ENCODE measurements at places on chromosomes 2 and 18.
A peak's percentile ranks its signal among the peaks of the same experiment; 100 is the strongest.

DNA sequence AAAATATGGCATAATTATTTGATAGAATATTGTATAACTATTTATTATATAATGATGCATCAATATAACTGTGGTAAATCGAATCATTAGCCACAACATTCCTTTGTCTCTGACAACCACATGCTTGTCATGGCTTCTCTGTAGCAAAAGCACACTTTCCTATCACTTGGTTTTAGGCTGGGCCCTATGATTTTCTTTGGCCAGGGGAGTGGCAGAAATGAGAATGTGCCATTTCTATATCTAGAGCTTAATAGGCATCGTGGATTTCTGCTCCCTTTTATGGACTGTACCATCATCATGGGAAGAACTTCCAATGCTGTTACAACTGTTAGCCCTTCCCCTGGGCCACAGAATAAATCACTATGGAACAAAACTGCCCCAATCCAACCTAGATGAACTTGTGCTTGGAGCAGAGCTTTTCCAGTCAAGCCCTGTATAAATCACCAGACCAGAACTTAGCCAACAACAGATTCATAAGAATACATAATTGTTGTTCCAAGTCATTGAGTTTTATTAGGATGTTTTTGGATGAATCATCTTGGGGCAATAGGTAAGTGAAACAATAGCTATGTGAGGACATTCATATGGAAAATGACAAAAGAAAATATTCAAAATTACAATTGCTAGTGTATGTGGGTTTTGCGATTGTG, 715.8 kb downstream of the ERBB4 start:
- DNase-seq: no peak

DNA sequence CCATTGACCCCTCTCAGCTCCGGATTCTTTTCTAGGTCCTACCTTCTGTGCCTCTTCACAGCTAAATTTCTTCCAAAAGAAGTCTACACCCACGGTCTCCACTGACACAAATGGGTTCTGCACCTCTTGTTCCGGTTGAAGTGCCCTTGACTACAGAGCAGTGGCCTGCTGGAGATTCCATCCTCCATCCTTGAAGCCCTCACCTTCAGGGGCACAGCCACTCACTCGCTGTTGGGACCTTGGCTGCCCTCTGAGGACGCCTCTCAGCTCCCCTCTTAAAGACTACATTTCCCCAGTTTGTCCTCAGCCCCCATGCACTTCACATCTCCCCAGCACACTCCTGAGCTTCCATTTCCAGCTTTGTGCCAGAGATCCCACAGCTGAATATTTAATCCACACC, 226.3 kb downstream of the ATAD2B start:
- DNase-seq: no peak

DNA sequence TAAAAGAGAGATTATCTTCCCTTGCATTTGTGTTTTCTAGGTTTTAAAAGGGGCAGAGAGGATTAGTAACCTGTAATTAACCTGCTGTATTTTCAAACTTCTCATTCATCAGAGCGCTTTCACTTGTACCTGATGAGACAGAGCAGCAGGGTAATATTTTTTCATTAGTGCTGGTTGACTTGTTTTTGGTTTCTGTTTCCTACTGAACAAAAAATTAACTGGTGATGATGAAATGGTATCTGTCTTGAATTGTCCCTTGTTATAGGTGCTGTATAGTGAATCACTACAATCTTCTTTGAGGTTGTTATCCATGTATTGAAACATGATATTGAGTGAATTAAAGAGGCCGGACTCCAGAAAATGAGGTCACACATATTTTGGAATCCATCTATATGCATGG, 37.9 kb downstream of the CDH20 start:
- no peak for DNase-seq

- DNase-seq: no peak
Measured at GRCh38 chr2:172039011-172039704, 39.4 kb downstream of the METAP1D start.

DNA sequence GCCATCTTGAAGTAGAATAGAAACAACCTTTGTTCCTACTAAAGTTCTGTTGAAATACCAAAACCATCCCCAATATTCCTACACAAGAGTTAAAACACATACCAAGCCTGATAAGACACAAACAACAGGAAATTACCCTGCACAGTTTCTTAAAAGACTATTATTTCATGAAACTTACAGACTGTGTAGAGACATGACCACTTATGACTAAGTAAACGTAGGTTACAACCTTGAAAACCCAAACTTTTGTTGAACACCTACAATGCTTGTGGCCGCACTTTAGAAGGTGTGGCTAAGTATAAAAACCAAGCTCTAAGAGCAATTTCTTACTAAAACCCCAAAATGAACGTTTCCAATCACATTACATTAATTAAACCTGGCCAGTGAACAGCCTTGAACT, 2.0 kb downstream of the SMAD2 start:
- DNase-seq: no peak

DNA sequence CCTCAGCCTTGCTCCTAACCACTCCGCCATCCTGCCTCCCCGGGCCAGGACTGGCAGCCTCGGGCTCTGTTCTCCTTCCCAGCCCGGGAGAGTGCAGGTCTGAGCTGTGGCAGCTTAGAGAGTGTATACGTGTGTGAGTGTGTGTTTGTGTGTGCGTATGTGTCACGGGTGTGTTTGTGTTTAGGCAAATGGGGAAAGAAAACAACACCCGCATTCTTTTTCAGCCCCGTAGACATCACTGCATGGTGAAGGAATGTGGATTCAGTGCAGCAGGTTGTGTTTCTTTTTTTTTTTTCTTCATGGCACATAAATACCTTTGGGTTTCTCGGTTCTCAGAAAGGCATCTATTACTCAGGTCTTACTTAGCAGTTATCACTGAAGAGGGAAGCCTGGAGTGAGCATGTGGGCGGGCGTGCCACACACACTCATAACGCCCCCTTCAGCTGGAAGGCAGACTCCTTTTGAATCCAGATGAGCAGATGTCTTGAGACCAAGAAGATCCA, 44.2 kb downstream of the GLI2 start:
- DNase-seq: no peak

GRCh38 chr2:169393068-169393590, 30.8 kb upstream of the LRP2 start:
- no peak for DNase-seq

- no peak for DNase-seq
Measured at GRCh38 chr2:231337807-231338759, 57.4 kb upstream of the B3GNT7 start.

DNA sequence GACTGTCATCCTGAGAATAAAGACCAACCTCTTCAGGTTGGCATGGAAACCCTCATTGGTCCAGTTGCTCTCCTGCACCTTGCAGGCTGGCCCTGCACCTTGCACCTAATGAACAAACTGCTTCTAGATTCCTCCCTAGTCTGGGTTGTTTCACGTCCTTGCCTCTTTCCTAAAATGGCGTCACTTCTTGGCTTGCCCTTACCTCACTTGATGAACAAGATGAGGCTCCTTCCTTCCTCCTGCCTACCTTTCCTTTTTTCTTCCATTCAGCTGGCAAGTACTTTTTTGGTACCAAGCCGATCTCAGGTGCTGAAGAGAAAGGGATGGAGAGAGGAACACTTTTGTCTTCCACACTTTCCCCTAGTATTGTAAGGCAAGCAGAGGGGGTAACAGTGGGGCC, 74.5 kb downstream of the MYCN start:
- no peak for DNase-seq

DNA sequence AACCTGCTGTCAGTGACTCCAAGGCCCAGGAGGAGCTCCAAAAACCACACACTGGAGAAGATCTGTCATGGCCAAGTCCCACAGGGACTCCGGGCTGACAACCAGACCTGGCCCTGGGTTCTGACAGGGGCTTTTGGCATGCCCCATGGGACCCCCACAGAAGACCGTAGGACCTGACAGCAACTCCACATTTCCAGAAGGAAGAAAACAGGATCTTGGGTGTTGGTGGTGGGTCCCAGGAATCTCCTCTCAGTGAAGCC, 275.9 kb upstream of the HS6ST1 start:
- DNase-seq: no peak

GRCh38 chr2:140621583-140622362, 1509.0 kb downstream of the LRP1B start:
- no peak for DNase-seq

GRCh38 chr18:31489311-31489710, 8.7 kb upstream of the DSG2 start:
- no peak for DNase-seq

DNA sequence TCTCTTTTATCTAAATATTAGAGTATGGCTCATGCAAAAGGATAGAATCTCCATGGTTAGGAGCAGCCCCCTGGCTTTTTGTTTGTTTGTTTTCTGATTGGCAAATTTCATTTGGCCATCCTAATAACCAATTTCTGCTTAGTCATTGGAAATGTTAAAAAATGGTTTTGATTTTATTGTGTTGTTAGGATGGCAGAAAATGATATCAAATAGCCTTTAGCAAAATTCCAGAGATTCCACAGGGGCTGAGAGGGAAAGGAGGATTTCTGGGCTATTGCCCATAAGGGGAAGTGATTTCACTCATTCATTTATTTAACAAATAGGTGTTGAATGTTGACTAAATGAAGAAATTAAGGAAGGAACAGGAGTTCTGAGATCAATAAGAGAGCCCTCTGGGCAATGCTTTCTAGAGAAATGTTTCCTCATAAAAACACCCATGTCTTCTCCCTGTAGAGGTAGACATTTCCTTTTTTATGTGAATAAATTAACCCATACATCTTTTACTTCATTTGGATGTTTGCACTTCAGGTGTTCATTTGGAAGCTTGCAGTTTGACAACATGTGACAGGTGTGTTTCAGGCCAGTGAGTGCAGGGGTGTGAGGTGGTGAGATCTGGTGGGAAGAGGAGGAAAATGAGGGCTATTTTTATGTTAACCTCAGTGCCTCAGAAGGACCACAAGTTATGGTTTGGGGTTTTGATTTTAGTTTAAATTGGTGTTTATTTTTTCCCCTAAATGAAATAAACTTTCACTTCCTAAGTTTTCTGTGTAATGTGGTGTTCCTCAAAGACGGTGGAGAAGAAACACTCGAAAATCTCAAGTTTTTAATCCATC, 61.7 kb upstream of the EPC2 start:
- DNase-seq: no peak

- DNase-seq: no peak
Measured at GRCh38 chr2:119040730-119041129, 98.7 kb downstream of the MARCO start.

- no peak for DNase-seq
Measured at GRCh38 chr18:71336576-71337210, 1047.8 kb downstream of the SOCS6 start.

DNA sequence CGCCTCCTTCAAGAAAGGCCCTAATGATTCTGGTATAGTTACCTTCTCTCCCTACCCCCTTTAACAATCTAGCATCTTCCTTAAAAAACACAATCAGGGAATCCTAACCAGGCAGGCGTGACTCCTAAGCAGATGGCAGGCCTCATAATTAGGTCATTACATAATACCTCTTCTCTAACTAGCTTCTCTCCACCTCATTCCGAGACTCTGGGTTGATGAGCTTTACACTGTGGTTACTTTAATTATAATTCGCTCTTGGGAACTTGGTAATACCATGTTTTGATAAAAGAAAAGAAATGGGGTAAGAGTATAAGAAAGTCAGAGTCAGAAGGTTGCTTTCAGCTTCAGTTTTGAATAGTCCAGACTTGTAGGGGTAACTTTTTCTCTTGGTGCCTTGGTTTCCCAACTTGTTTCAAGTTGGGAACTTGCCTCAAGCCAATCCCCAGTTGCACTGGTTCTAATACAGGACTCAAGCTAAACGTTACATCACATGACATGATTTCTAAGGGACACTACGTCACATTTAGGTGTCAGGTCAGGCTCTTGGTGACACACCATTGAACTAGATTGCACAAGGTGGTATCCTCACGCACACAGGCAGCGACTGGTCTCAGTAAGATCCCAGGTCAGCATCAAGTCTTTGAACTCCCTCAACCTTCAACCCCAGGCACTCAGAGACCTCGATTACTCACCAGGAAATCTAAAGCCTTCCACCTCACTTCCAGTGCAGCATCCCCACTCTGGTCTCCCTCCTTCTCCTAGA, 59.2 kb downstream of the AAK1 start:
- DNase-seq: peak; percentile 52

DNA sequence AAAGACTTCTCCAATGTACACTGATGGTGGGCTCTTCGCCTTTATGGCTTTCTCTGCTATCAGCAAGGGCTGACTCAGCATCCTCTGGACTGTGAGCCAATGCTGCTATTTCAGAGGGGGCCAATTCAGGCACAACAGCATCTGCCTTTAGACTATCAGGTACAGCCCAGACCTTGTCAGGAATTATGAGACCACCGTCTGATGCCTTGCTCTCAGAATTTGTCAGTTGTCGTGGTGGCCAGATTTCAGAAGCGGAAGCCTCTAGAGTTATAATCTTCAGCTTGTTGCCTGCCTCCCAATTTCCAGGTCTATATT, 92.7 kb downstream of the ALPK2 start:
- no peak for DNase-seq

GRCh38 chr2:108367561-108368175, 10.1 kb upstream of the SULT1C4 start:
- no peak for DNase-seq

- DNase-seq: no peak
Measured at GRCh38 chr2:239473211-239473805, 72.5 kb upstream of the HDAC4 start.

GRCh38 chr2:20532634-20533437, 86.0 kb downstream of the RHOB start:
- DNase-seq: no peak

DNA sequence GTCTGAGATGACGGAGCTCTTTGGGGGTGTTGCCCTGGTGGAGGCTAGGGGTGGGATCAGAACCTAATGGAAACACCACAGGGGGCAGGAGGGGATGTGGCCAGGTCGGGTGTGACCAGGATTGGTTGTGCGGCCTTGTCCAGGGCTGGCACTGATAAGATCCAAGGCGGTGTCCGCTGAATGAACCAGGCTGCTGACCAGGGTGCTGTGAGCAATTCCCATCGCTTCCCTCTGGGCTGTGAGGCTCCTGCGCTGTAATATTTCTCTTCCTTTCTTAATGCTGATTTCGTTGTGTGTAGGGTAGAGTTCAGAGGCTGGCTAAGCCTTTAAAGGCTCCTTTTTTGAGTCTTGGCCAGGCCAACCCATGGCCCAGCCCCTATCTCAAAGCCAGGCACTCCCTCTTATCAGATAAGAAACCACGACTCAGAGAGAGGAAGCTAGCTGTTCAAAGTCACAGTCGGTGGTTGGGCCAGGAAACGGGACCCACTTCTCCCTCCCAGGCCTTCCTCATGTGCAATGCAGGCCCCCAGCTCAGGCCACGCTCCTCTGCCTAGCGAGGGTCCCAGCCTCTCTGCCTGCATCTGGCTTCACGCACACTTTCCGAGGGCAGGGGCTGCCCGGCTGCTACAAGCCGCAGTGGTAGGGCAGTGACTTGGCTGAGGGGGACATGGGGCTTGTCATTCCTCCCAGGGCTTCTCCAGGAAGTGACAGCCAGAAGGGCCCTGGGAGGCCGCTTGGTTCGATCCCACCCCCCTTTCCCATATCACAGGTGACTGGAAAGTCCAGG, 26.0 kb upstream of the FOSL2 start:
- peak; percentile 62 for DNase-seq

- no peak for DNase-seq
Measured at GRCh38 chr2:32780961-32781360, 153.1 kb downstream of the TTC27 start.

DNA sequence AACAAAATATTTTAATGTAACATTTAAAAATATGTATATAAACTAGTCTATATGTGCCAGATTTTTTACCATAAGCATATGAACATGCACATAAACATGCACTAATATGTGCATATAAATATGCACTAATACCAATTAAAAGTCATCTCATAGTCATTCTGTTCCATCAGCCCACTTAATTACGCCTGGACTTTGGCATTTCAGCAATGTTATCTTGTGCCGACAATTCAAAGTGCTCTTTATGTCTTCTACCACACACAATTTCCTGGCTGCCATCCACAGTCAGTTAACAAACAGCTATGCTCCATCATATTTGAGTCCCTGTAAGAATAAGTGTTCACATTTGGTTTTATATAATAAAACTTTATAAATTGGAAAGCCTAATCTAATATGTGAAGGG, 92.6 kb upstream of the TSPYL6 start:
- no peak for DNase-seq

All from suppressor macrophage (primary cell).